ENCODE measurements at places on chromosomes 16 and 17.

DNA sequence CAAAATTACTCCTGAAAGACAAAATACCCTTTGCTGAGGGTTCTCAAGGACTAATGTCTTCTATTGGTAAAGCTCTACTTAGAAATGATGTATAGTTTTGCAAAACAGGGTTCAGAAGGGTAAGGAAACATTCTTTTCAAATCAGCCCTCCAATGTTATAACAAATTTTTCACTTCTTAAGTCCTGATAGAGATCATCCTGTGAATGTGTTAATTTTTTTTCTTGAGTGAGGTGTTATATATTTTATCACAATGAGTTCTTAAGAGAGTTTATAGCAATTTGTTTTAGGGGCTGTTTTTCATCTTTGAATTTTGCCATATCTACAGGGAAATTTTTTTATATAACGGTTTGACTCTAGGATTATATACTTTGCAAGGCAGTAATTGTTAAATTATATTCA, 29.5 kb downstream of the CYB5B start:
- no peak for DNase-seq

DNA sequence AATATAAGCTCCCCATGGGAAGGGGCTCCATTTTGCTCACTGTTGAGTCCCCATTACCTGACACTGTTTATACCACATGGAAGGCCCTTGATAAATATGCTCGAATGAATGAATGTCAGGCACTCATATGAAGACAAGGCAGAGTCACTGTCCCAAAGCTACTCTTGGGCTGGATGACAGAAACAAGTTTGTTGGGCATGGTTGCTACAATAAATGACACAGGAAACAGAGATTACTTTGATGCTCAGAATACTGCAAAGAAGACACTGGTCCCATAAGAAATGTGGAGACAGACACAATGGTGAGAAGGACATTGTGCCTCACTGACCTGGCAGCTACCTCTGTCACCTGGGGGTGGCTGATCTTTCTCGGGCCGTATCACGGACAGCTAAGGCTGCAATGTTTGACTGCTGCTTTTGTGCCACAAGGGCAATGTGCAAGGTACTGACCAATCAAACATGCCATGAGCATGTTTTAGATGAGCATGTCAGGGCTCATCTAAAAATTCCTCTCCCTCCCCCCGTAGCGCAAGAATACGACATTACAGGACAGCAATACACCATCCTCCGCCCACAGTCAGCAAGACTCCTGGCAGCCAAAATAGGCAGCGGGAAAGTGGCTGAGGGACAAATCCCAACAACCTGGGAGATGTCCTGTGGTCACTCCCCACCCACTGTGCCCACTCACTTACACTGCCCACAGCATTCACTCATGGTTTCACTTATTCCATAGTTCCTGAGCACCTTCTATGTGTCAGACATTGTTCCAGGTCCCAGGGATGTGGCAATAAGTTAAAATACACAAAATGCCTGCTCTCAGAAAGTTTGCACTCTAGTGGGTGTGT, 5.0 kb downstream of the PIK3R6 start:
- no peak for DNase-seq

DNA sequence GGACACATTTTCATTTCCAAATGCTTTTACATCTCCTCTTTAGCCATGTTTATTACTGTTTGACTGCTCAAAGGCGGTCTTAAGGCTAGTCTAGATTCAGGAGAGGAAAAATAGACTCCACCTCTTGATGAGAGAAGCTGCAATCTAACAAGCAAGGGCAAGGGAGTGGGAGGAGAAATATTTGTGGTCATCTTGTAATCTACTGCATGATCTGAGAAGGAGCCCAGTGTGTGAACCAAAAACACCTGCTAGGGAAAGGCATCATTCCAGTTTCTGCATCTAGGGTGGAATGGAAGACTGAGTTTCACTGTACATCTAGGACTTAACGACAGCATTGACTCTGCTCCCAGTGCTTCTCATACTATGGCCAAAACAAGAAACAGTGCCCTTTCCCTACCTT, 232.2 kb upstream of the HS3ST3A1 start:
- no peak for DNase-seq

DNA sequence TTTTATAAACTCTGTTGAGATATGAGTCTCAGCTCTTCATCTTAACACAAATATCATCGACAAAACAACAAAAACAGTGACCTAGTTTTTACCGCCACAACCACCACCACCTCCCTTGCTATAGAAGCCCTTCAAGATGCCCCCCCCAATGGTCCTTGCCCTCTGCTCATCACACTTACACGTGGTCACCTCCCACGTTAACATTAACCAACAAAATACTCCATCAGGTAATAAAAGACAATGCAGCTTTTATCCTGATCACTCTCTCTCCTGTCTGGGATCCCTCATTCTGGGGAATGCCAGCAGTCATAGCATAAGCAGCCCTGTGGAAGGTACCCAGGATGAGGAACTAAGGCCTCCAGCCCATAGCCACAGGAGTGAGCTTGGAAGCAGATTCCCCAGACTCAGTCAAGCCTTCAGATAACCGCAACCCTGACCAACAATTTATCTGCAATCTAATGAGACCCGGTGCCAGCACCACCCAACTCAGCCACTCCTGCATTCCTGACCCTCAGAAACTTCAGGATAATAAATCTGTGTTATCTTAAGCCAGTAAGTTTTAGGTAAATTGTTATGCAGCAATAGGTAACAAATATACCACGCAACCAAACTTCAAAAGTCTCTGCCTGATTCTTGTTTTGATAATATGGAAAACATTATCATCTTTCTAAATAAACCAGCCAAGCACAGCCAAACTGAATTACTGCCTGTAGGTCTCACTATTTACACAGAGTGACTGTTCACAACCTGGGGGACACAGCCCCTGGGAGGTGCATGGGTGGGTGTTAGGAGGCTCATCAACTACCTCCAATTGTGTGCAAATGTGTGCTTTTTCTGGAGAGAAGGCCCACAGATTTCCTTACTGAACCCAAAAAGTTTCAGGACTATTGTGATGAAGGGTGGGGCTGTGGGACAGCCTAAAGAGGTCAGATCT, 6.1 kb downstream of the PECAM1 start:
- no peak for DNase-seq

- DNase-seq, result no peak
Observed at GRCh38 chr17:16516594-16517051, 24.6 kb upstream of the LRRC75A start.

- DNase-seq, result no peak
Observed at GRCh38 chr16:4876646-4877379, 29.5 kb downstream of the UBN1 start.

DNA sequence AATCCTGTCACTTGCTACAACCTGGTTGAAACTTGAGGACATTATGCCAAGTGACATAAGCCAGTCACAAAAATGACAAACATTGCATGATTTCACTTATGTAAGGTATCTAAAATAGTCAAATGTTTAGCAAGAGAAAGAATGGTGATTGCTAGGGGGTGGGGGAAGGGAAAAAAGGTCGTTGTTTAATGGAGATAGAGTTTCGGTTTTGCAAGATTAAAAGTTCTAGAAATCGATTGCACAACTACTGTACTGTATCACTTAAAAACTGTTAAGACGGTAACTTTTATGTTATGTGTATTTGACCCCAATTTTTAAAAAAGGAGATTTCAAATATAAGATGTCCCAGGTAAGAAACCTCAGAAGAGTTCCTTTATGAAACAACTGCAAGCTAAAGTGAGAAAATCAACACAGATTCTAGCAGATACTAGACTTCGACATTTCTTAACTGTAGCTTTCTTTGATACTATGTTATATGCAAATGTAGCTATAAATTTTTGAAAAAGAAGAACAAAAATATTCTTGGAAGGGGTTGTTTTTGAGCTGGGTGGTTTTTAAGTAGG, 5.9 kb downstream of the MEOX1 start:
- no peak for DNase-seq

DNA sequence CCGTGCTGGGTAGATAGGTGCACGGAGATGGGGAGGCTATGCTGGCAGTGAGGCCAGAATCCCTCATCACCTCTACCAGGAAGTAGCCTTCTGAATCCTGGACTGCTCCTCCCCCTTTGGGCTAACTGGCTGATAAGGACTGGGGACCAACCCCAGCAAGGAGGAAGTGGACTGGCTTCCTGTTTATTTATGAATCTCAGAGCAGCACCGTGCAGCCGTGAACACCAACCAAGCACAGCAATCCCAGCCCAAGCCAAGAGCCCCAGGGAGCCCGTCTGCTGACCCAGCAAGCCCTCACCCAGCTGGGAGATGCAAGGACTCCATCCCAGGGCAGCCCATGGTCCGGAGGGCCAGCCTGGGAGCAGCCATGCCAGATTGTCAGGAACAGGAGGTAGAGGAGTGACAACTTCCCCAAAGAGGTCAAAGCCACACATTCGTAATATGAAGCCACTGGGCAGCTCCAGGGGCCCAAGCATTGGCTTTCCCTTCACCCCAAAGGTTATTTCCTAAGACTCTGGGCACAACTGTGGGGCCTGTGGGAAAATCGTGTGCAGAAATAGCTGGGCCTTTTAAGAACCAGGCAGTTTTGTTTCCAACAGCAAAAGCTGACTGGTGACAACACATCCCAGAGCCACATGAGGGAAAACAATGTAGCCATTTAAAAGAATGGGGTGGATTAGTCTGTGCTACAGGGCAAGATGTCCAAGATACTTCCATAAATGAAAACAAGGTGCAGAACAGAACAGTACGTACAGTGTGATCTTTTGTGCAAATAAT, 23.9 kb downstream of the PHB1 start:
- no peak for DNase-seq

DNA sequence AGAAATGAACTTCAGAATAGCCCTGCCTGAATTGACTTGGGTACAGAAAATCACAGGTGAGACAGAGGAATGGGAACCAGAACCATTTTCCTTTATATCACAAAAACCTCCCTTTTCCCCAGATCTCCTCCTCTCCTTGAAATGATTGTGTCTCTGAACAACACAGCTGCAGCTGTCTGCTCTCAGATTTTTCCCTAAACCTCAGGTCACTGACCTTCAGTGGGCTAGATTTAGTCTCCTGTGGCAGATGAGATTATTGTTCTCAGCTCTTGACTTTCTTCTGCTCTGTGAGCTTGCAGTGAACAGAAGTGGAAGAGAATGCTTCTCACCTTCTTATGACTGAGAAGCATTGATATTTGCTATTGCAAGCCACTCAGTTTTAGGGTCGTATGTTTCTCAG, 92.3 kb upstream of the FAM20A start:
- DNase-seq, result no peak

DNA sequence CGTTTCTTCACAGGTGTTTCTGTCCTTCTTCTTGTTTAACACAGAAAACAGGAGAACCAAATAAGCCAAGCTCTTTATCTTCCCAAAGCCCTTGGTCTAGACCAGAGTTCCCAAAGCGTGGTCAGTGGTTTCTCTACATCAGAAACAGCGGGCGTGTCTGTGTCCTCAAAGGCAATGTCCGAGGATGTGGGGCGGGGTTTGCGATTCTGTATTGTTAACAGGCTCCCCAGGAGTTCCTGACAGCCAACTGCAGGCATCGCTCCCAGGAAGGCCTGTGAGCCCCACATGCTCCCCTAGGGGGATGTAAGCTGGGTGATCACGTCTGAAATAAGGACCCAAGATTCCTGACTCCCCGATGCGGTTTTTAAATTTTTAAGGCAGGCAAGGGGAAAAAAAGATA, 28.4 kb upstream of the SLC25A19 start:
- DNase-seq, result no peak

DNA sequence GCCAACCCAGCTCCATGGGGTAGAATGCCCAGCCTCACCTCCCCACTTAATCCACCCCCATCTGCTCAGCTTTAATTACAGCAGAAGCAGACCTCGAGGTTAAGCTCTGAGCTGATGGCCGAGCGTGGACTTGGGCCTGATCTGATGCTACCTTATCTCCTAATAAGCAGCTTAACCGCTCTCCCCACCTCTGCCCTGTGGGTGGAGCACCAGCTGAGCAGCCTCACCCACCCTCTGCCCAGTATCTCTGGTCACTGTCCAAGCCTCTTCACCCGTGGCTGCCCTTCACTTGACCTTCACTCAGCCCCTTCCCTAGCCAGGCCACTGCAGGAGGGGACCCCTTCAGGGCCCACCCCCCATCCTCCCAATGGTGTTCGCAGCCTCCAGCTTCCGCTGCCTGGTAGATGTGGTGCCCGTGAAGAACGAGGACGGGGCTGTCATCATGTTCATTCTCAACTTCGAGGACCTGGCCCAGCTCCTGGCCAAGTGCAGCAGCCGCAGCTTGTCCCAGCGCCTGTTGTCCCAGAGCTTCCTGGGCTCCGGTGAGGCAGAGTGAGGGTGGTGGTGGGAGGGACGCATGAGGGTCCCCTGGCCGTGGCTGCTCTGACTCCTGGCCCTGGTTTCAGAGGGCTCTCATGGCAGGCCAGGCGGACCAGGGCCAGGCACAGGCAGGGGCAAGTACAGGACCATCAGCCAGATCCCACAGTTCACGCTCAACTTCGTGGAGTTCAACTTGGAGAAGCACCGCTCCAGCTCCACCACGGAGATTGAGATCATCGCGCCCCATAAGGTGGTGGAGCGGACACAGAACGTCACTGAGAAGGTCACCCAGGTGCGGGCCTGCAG, 6.8 kb downstream of the KCNH6 start:
- DNase-seq, result no peak

- no peak for DNase-seq
Observed at GRCh38 chr17:31374094-31374447, 17.4 kb upstream of the RAB11FIP4 start.

DNA sequence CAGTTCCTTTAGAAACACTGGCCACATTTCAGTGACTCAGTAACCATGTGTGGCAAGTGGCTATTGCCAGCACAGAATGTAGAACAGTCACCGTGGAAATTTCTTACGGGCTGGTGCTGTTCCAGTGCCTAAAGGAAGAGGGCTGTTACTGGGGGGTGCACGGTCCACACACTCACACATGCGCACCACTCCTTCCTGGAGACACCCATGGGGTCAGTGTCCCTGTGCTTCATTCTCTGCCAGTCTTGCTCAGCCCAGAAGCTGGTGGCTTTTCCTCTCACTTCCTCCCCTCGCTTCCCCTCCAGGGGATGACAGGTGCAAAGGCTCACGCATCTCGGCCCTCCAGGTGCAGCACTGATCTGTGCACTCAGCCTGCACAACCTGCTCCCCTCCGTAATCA, 115.6 kb downstream of the CCDC182 start:
- DNase-seq, result no peak

DNA sequence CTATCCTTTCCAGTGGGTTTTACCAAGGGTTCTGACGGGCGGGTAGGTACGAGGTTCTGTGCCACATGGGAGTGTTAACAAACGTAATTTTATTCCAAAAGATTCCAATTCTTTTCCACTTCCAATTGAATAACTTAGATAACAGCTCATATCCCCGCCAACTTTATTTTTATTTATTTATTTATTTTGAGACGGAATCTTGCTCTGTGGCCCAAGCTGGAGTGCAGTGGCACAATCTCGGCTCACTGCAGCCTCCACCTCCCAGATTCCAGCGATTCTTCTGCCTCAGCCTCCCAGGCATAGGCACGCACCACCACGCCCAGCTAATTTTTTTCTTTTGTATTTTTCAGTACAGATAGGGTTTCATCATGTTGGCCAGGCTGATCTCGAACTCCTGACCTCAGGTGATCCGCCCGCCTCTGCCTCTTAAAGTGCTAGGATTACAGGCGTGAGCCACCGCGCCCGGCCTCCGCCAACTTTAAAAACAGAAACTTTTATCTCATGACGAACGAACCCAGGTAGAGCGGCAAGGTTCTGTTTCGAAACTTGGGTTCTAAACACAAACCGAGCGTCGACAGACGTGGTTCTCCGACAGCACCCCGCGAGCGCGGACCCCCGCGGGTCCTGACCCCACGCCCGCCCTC, 613 bp downstream of the ECI1 start:
- no peak for DNase-seq

Measured in left renal cortex interstitium (tissue), 4 donors.